ENCODE measurements at places on chromosomes 16 and 17.

GRCh38 chr17:7916808-7917207, 719 bp upstream of the RNF227 start:
- DNase-seq: peak; percentile 46

DNA sequence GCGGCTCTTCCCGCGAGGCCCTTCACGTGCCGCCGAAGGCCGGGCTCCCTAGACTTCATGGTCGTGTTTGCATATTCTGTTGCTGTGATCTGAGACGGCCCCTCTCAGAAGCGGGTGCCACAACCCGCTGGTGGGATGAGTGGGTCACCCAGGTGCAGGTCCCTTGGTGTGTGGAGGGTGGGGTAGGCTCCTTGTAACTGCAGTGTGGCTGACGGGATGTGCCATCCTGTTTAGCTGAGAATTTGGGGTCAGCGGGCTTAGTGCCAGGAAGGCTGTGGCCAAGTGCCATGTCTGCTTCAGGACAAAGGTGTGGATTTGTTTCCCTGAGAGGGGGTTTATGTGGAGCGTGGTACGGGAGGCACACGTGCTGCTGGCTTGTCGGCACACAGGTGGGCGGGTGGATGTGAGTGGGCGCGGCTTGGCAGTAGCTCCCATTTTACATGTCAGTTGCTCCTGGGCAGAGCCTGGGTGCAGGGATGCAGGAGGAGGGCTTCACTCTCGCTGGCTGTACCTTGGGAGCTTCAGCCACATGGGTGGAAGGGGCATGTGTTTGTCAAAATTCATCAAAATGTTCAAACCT, 9.2 kb upstream of the WFIKKN1 start:
- no peak for DNase-seq

DNA sequence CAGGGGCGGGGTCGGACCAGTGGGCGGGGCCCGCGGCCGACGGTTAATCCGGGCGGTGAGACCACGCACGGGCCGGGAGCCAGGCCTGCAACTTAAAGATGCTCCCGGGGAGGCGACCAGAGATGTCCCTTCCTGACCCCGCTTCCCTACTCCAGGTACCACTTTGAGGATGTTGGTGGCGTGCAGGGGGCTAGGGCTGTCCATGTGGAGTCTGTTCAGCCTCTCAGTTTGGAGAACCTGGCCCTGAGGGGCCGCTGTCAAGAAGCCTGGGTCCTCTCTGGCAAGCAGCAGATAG, 580 bp downstream of the RANGRF start:
- no peak for DNase-seq

DNA sequence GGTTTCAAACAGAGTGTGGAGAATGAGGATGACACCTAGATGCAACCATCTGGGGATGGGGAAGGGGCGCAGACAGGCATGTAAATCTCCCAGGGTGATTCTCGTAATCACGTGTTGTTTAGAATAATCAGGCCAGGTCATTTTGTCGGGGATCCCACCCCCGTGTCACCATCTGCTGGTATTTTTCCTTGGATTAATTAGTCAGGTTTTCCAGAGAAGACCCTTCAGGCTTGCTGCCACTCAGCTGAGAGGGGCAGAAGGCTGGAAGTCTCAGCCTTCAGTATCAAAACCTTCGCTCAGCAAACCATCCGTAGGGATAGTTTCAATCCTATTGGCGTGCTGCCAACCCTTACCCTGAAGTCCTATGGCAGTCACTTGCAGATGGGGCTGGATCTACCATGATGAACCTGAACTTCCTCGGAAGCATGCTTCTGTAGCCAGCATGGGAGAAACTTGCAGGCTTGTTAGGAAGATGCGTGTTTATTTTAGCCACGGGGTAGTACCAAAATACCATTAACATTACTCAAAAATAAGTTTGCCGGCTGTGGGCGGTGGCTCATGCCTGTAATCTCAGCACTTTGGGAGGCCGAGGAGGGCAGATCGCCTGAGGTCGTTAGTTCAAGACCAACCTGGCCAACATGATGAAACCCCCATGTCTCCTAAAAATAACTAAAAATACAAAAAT, 7.5 kb upstream of the ADCY9 start:
- peak; percentile 31 for DNase-seq

DNA sequence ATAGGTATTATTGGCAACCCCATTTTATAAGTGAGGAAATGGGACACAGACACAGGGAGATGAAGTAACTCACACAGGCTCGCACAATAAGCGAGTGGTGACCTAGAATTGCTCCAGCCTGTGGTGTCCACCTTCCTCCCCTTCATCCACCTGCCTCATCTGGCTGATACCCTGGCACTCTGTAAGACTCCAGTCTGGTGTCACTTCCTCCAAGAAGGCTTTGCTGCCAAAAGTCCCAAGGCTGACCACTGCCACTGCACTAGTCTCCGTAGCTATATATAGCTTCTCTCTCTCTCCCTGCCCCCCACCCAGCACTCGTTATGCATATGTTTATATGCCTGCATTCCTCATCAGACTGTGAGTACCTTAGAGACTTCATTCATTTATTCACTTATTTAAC, 66.1 kb upstream of the SREBF1 start:
- no peak for DNase-seq

- no peak for DNase-seq
Observed at GRCh38 chr17:63544467-63545301, 5.6 kb upstream of the DCAF7 start.
